ENCODE measurements at places on chromosomes 4 and X. TPM values are rescaled to one million over a fixed set of nuclear protein-coding genes. Genes with fewer than 3 reads are reported as not detected.

The ARR3 gene
- total RNA-seq: not detected

The FAT1 gene
- total RNA-seq: 84.4 TPM

GRCh38 chr4:145507636-145508035, 26.0 kb downstream of the SMAD1 start:
- ATAC-seq: no peak

- no peak for ATAC-seq
Measured at GRCh38 chrX:74344280-74344622, 40.3 kb downstream of the ZCCHC13 start.

DNA sequence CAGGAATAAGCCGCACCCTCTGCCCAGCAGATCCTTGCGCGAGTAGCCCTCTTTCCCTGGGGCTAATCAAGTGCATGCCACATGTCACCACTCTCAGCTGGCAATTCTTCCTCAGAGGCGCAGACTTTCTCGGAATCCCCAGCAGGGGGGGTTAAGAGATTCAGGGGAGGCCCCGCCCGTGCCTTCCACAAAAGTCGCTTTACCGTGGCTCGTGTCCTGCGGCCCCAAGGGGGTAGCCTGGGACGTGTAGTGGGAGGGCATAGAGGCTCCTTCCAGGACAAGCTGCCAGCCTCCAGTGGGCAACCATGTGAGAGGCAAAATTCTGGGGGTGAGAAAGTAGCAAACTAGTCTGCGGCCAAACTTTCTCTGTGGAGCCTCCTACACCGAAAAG, 652 bp downstream of the SRPX start:
- ATAC-seq: peak; percentile 50

Data from gastroesophageal sphincter (tissue), 4 donors.